ENCODE measurements at places on chromosomes 3 and 15.

- no peak for DNase-seq
Measured at GRCh38 chr15:99981191-99981647, 248.0 kb upstream of the LYSMD4 start.

DNA sequence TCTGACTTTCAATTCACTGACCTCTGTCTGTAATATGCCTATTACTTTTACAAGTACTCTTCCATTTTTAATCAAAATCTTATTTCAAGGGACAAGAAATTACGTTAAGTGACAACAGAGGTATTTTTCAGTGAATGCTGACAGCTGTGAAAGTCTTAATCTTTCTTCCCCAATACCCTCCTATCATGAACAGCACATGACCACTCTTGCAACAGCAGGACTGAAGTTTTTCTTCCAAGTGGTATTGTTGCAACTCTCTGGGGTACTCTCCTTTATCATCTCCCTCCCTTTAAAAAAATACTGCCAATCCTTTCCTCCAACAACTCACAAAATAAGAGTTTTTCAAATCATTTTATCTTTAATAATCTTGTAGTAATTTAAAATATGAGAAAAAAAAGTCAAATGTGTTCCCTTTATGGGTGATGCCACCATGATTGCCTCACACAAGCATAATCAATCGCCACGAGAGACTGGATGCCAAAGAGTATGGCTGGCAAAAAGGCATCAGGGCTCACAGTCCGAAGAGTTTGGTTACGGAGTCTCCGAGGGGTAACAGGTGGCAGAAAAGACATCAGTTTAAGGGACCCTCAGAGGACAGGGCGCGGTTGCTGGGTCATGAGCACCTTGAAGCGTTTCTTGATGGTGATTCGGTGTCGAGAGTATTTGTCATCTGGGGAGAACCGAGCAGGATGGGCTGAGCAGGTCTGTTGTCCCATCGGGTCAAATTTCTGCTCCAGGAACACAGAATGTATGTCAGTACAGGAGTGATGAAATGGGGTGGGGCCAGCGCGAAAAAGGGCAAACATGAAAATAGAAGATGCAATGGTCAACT, 1.3 kb downstream of the NOP10 start:
- DNase-seq: no peak

DNA sequence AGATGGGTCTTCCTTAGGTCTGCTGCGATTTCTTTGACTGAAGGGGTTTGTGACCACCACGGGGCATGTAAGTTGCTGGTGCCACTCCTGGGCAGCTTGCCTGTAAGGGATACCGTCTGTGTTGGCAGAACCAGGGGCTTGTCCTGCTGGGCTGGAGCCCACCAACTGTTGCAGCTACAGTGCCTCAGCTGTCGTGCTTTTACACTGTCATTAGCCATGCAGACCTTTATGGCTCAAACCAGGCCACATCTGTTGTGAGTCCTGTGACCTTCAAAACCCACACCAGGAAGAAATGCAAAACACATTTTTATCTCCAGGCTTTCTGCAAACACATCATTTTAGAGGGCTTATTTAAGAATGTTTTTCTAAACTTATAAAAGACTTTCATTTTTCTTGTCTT, 168.7 kb downstream of the PTPRG start:
- no peak for DNase-seq

- DNase-seq: no peak
Measured at GRCh38 chr3:196949285-196949619, 6.9 kb upstream of the NCBP2 start.

DNA sequence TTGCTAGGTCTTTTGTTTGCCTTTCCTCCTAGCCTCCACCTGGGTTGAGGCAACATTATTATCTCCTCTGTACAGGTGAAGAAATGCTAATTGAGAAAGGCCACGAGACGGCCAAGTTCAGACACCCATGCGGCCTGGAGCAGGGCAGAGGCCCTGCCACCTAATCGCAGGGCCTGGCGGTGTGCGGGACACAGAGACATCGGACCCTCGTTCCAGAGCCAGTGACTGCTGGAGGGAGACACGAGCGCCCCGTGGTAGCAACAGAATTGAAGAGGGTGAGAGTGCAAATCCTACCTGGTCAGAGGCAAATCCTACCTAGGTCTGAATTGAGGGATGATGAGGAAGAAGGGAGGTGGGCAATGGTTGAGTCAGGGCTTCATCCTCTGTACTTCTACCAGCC, 113.8 kb upstream of the MEF2A start:
- DNase-seq: no peak

GRCh38 chr15:34810443-34811129, 15.2 kb upstream of the ACTC1 start:
- no peak for DNase-seq

DNA sequence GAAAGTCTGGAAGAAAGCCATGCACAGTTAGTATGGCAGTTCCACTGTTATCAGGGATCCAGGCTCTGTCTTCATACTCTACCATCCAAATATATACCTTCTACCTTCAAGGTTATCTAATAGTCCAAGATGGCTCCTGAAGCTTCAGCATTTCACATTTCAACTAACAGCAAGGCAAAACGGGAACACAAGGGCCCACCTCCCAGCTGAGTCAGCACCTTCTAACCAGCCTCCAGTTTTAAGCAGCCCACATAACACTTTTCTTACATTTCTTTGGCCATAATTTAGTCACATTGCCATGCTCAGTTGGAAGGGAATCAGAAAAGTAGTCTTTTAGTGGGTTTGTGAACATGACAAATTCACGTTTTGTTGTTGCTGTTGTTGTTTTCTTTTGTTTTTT, 15.4 kb upstream of the MSL2 start:
- no peak for DNase-seq

DNA sequence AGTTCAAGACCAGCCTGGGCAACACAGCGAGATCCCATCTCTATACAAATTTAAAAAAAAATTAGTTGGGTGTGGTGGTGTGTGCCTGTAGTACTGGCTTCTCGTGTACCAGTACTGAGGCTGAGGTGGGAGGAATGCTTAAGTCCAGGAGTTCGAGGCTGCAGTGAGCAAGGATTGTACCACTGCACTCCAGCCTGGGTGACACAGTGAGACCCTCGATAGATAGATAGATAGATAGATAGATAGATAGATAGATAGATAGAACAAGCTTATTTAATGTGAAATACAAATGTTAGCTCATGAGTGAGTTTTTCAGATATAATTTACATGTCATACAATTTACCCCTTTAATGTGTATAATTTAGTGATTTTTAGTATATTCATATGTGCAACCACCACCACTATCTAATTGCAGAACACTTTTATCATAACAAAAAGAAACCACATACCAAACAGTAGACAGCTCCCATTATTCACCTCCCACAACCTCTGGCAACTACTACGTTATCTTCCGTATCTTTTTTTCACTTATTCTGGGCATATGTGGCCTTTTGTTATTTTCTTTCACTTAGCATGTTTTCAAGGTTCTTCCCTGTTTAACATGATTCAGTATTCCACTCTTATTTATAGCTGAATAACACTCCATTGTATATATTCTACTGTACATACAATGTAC, 13.1 kb upstream of the PRRT3 start:
- no peak for DNase-seq

- DNase-seq: no peak
Measured at GRCh38 chr15:97459771-97460170, 500.7 kb upstream of the ARRDC4 start.

DNA sequence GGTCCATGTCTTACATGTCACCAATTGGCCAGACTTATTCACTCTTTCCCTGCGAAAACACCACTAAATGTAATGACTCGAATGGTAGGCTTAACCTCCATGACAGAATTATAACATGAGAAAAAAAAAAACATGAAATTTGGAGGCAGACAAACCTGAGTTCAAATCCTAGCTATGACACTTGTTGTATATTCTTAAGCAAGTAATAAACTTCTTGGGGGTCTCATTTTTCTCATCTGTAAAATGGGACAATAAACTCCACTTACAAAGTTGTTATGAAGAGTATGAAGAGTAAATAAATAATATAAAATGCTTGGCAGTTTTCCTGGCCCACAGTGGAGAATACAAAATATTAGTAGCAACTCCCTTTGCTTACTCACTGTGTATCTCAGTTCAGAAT, 11.4 kb upstream of the EIF1B start:
- no peak for DNase-seq

DNA sequence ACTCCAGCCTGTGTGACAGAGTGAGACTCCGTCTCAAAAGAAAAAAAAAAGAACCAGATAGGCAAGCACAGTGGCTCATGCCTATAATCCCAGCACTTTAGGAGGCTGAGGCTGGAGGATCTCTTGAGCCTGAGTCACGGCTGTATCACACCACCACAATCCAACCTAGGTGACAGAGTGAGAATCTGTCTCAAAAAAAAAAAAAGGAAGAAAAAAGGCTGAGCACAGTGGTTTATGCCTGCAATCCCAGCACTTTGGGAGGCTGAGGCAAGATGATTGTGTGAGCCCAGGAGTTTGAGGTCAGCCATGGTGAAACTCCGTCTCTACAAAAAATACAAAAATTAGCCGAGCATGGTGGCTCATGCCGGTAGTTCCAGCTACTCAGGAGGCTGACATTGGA, 5.6 kb upstream of the NICN1 start:
- DNase-seq: no peak

DNA sequence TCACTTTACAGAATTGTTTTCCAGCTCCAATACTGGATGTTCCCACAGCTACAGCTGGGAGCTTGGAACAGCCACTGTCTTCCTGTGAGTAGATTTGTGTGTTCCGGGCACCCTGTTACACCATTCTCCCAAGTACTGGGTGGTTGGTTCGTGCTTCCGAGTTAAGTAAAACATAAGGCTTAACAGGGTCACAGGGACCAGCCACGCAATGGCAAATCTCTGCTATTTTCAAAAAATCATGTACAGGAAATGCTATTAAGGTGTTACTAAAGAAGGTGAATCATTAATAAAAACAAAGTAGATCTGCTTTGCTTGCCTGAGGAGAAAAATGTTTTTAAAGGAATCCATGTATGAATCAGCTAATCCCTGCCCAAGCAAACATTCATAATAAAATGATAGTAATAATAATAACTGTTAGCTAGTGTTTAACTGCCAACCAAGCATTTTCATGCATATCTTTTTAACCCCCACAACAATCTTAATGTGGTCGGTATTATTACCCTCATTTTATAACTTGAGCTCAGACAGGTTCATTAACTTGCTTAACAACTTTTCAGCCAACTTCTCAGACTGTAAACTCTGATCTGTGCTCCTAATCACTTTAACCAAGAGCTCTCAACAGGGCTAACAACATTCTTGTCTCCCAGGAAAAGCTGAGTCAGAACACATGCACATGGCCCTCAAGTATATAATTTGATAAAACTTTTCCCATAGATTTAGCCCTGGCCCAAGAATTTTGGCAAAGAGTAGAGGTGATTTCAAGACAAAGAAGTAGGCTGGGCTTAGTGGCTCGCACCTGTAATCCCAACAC, 2.7 kb upstream of the C2CD4A start:
- DNase-seq: no peak

DNA sequence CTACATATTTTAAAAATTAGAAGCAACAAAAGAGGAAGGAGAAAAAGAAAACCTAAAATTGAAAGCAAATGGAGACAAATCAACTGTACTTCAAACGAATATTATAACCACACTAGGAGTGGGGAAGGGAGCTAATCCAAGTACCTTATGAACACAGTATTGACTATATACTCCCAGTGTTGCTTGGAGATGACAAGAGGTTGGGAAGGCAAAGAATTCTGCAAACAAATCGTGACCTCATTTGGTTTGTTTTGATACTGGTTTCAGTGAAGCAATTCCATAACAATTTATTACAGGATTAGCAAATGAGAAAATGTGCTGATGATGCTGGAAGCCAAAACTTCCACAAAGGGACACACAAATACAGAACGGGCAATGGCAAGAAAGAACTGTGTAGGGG, 268.1 kb downstream of the ULK4 start:
- no peak for DNase-seq

GRCh38 chr15:48596841-48597240, 48.7 kb downstream of the FBN1 start:
- DNase-seq: no peak

GRCh38 chr3:12952343-12953200, 111.2 kb upstream of the RPL32 start:
- DNase-seq: no peak

DNA sequence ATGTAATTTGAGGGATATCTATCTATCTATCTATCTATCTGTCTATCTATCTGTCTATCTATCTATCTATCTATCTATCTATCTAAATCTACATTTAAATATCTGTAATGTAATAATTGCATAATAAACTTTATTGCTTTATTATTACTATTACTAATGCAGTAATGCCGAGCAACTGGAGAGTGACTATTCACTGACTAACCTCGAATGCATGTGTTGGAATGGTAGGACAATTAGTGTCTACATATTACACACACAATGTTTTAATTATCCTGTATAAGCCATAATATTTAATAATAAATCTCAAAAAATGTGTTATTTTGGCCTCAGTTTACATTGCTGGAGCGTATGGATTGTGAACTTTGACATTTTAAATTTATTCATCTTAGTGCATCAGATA, 25.2 kb upstream of the CNTN3 start:
- no peak for DNase-seq

GRCh38 chr3:54322354-54322753, 200.0 kb downstream of the CACNA2D3 start:
- no peak for DNase-seq

DNA sequence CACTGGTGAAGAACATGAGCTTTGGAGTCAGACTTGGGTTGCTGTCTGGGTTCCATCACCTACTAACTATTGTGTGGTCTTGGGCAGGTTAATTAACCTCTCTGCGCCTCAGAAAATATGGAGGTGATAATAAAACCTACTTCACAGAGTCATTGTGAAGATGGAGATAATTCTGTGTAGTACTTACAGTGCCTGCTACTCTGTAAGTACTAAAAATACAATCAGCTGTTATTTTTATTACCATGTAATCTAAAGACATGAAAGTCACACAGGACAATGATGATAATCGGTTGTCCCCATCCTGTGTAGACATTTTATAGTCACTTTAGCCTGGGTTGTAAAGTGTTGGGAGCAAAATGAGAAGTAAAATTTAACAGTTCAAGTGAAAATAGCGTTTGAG, 334.1 kb downstream of the THSD4 start:
- no peak for DNase-seq

DNA sequence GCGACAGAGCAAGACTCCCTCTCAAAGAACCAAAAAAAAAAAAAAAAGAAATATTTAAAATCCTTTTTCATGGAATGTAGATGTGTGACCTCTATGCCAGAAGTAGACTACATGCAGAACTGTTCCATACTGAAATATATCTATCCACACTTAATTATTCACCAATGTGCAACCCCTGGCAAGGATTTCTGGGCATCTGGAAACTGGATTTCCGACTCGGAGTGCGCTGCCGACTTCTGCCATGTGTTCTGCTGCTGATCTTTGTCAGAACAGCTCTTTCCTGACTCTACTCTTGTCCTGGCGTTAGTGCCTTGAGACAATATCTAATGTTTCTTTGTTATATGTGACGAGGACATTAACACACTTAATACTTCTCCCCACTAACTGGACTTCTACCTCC, 11.7 kb downstream of the LIPH start:
- DNase-seq: no peak

DNA sequence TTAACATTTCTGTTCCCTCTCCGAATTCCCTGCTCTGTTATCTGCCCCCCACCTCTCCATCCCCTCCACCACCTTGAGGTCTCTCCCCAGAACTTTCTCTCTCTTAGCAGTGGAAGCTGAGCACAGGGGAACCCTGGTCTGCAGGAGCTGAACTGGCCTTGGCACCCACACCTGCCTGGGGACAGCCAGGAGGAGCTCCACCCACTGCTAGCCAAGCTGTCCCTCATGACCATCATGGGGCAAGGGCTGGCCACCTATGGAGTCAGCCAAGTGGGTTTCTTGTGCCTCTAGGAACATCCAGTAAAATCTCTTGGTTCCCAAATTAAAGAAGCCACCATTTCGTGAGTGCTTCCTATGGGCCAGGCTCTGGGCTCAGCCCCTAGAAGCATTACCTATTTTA, 276.4 kb upstream of the TLE3 start:
- no peak for DNase-seq

- no peak for DNase-seq
Measured at GRCh38 chr3:189372243-189372642, 200.5 kb downstream of the TPRG1 start.

Data from CD4-positive, alpha-beta T cell treated with Interleukin-12 subunit alpha and Interleukin-12 subunit beta, for 1 hour (primary cell).